ENCODE measurements at places on chromosomes 6 and 20.

DNA sequence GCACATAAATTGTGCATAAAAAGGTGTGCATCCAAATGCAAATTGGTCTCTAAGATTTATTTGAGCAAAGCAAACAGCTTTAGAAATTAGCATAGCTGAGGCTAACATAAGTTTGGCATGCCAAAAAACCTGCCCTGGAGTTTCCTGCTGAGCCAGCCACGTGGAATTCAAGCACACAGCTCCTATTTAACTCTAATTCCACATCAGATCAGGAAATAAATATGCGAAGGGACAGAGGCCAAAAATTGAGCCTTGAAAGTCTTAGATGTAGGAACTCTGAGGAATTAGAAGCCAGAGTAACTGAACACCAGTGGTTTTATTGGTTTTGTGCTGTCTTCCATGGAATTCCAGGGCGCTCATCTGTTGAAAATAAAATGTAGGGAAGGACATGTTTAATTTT, 19.6 kb downstream of the SOBP start:
- DNase-seq: no peak

DNA sequence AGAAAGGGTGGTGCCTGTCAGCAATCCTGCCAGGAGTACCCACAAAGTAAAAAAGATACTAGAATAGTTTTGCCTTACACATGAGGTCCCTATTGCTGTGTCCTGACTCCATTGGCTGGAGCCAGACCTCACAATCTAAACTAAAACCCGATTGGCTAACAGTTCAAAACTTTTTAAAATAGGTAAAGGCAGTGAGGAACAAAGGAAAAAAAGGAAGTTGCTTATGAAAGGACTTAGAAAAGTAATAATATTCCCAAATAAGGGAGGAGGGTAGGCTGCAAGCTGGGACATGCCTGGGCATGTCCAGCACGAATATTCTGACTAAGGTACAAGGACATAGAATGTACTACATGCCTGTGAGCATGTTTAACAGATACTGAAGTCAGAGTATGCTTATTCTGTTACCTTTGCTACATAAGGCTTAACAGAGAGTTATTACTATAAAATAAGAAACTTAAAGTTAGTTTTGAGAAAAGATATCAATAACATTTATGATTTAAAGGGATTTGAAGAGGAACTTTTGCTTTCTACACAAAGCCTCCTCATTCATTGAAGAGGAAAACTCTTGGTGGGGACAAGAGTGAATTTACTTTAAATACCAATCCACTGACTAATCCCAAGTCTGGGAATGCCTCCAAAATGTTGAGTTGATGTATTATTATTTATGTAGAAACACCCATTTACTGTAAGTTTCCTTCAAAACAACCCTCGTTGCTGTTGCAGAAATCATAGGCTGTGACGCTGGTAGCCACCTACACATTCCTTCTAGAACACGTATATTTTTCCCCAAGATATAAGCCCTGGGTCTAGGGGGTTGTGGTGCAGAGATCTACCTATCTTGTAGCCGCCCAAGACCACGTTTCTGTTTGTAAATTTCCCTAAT, 8.2 kb upstream of the MTHFD1L start:
- DNase-seq: no peak

- peak; percentile 95 for DNase-seq
Measured at GRCh38 chr20:63955827-63956663, at the start of gene UCKL1. TSS of gene UCKL1 (minus strand) at chr20:63956416. CDS start at chr20:63956372, 44 bp downstream.

DNA sequence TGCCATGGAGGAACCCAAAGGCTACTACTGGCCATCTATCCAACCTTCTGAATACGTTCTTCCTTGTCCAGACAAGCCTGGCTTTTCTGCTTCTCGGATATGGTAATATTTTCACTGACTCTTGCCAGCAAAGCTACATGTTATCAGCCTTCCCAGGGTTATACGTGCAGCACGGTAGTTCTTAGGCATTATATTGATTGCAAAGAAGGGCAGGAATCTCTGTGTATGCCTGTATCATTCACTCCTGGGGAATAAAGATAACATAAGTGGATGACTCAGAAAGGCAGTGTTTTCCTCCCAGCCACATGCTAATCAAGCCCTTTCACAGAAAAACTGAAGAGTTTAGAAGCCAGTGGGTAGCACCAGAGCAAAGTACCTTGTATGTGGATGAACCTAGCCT, 98.7 kb downstream of the ADGRG6 start:
- no peak for DNase-seq

- no peak for DNase-seq
Measured at GRCh38 chr6:4923081-4923480, 80.8 kb downstream of the RPP40 start.

DNA sequence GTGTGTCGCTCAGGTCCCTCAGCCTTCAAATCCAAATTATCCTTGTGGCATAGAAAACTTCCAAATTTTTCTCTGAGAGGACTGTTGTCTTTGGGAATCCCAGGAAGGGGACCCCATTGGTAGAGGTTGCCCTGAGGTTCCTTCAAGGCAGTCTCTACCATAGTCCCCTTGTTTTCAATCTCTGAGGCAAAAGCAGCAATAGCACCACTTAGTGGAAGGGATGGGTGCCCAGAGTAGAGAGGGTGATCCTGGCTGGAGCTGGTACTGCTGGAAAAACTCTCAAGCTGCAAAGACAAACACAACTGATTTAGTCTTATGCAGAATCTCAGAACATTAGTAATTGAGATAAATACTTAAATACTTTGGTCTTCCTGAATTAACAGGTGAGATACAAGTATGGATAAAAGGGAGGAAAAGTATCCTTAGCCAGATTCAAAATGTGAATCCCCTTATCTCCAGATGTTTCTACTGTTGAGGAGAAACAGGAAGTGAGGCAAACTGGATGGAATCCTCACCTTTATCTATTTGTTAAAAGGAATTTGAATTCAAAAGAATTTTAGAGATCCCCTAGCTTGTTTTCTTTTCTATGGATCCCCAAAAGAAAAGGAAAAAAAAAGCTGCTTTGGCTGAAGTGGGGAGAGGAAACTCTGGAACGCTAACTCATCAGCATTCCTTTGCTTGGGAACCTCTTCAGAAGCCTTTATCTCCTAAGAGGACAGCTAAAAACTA, 13.4 kb downstream of the ZNF318 start:
- DNase-seq: no peak

GRCh38 chr6:152552616-152553209, 84.4 kb downstream of the SYNE1 start:
- DNase-seq: peak; percentile 66

DNA sequence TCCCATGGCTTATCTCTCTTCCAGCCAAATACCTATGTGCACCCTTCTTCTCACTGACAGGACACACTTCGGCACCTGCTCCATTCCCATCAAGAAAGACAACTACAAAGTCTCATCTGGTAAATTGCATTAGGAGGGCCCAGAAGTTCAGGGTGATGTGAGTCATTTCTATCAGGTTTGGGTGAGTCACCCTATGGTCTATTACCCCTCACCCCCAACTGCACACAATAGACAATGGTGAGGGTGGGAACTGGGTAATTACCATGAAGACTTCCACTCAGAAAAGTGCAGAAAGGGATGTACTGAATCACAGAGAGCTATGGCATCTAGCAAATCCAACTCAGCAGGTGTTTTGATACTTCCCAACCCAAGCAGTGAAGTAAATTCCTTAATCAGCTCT, 54.8 kb downstream of the OPN5 start:
- DNase-seq: no peak

GRCh38 chr20:59678288-59678687, 73.9 kb downstream of the PHACTR3 start:
- no peak for DNase-seq

GRCh38 chr6:155543166-155543847, 87.7 kb upstream of the NOX3 start:
- no peak for DNase-seq

DNA sequence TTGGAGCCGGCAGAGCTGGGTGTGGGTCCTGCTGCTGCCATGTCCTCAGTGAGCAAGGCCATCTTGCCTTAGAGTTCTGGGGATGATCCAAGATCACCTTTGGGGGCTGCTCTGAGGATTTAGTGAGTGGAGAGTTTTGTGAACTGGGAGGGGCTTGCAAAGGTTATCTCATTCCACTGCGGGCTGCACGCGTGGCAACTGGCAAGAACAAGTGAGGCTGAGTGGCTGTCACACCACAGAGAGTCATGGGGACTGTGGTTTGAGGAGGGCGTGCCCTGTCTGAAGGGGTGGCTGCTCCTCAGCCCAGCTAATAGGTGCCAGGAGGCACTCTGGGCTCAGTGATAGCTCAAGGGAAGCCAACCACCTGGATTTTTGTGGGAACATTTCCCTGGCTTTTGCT, 37.6 kb downstream of the TTLL9 start:
- no peak for DNase-seq

GRCh38 chr6:142013875-142014495, 118.7 kb upstream of the GJE1 start:
- DNase-seq: no peak

GRCh38 chr20:62502496-62503095, 26.8 kb upstream of the GATA5 start:
- no peak for DNase-seq

GRCh38 chr6:81621816-81622395, 130.6 kb downstream of the TENT5A start:
- DNase-seq: no peak

- no peak for DNase-seq
Measured at GRCh38 chr20:23103284-23104018, 17.3 kb upstream of the CD93 start.

GRCh38 chr6:1770968-1771723, 161.4 kb downstream of the FOXC1 start:
- DNase-seq: no peak

DNA sequence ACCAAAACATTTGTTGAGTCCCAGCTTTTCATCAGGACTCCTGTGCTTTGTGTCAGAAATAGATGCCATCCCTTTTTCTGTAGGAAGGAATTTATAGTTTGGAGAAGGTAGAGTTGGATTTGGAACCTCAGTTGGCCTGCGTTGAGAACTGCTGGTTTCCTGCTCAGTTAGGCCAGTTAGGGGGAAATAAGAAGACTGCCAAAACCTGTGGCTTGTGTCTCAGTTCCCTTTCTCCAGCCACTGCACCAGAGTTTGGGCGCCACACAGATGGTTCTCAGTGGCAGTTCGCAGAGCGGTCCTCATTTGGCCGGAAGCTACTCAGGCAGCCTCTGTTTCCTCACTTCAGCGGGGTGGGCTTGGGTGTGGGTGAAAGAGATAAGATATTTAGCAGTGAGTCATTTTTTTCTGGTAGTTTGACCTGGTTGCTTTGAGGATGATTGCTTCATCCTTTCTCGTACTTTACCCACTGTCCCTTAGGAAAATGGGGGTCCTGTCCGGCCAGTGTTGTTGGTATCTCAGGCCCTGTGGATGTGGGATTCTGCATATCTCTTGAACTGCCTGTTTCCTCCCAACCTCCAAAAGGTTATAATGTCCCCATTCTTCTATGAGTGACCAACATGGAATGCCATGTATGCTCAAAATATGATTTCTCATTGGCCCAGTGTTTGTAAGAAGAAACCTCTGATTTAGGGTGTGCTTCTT, 53.7 kb downstream of the JARID2 start:
- peak; percentile 71 for DNase-seq

- no peak for DNase-seq
Measured at GRCh38 chr6:138500045-138500665, 861 bp upstream of the NHSL1 start.

DNA sequence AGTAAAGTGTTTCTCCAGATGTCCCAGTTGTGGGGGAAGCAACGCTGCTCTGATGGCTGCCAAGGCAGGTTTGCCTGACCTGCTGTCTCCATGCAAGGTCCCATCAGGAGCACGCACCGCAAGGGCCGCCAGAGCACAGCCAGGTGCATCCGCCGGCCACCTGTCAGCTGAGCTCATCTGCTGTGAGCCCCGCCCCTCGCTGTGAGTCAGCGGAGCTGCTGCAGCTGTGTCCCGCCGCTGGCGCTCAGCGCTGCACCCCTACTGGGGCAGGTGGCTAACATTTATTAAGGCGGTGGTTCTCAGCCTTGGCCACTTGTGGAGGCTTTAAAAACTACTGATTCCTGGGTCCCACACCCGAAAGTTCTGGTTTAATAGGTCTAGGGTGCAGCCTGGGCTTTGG, 225.7 kb downstream of the UST start:
- no peak for DNase-seq

GRCh38 chr6:148677594-148678476, 69.0 kb upstream of the UST start:
- DNase-seq: no peak

GRCh38 chr20:19212821-19213502, 520 bp downstream of the SLC24A3 start:
- peak; percentile 73 for DNase-seq

- DNase-seq: no peak
Measured at GRCh38 chr6:7891078-7891872, 19.3 kb downstream of the TXNDC5 start.

DNA sequence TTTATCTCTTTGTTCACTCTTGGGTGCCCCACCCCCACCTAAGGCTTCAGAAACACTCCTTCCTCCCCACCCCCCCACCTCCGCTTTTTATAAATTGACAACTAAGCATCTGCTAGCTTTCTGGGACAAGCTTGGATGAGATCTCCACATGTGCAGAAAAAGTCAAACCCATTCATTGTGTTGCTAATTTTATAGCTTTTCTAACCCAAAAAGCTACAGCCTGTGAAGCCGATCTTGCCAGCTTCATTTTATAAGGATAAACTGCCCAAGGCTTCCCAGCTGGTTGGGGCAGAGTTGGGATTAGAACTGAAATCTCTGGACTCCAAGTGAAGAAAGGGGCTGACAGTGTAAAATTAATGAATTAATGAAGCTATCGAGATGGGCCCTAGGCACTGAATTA, 24.1 kb downstream of the BPIFB4 start:
- DNase-seq: no peak

DNA sequence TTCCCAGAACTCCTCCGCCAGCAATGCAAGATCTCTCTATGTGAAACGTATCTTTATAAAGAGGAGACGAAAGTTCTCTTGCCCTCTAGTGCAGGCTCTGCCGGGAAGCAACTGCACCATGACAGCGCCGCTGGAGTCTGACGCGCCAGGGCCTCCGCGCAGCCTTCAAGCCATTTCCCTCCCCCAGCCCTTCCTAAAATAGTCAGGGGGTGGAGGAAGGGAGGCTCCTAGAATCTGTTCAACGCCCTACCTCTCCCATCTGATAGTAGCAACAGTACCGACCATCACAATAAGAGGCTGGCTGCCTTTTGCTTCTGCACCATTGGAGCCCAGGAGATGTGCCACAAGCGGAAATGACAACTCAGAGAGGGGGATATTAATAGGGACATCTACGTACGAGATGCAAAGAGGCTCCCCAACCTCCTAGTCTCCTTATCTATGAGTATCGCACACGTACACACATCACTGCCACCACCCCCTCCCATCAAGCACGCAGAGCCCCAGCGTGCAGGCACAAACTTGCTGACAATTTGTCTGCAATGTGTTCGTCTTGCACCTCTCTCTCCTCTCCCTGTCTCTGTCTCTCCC, 1.0 kb downstream of the SYNE1 start:
- DNase-seq: peak; percentile 43

DNA sequence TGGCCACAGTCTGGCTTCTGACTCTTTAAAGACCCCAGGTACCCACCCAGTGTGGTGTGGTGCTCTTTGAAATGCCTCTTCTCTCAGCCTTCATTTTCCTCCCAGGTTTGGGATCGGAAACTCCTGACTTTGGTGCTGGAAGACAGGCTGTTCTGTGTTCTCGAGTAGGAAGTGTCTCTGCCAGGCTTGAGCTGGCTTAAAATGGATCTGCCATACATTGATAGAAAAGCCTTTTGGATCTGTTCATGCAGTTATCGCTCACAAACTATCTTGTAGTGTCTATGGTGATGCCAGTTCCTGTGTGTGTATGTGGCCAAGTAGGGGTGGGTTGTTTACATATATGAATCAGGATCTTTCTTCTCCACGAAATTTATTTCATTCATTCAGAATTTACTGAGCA, 307.3 kb upstream of the CHD6 start:
- DNase-seq: no peak
